Head of caudate nucleus (tissue), 42 donors: ENCODE measurements at places on chromosomes 2 and 18.
A peak's percentile ranks its signal among the peaks of the same experiment; 100 is the strongest.

GRCh38 chr2:152693033-152693432, 24.2 kb downstream of the PRPF40A start:
- no peak for DNase-seq

DNA sequence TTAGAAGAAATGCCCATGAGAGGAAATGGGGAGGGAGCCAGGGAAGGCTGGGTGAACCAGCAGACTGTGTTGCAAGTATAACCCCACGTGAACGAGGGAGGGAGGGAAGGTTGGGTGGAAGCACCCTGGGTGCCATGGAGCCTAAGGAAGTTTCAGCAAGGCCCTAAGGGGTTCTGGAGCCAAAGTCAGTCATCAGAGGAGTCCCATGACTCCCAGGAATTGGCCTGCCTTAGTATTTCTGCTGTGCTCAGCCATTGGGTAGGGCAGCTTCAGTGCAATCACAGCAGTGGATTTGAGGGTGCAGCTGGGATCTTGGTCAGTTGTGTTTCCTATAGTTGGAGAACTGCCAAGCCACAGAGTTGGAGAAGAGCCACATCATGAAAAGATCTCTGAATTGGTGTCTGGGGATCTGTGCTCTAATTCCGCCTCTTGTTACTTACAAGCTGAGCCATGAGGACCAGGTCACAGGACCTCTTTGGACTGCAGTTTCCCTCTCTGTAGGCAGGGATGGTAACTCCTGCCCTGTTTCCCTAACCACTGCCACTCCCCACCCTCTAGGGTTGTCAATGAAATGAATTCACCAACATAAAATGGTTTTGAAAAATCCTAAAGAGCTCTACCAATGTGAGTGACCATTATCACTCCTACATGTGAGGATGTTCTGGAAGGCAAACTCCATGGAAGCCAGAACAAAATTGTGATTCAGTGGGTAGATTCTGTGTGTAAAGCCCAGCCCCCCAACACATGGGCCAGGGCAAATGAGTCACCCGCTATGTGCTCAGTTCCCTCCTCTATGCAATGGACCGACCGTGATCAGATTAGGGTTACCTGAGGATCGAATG, 108.9 kb downstream of the CLIP4 start:
- peak; percentile 34 for DNase-seq

GRCh38 chr18:70380915-70381896, 92.4 kb downstream of the SOCS6 start:
- peak; percentile 92 for DNase-seq

- no peak for DNase-seq
Observed at GRCh38 chr2:168462543-168463045, 6.5 kb downstream of the CERS6 start.

GRCh38 chr2:188693111-188693510, 281.1 kb upstream of the COL3A1 start:
- DNase-seq: no peak

GRCh38 chr2:42046819-42047487, 868 bp upstream of the PKDCC start:
- no peak for DNase-seq

- no peak for DNase-seq
Observed at GRCh38 chr2:22998359-22998758, 386.6 kb upstream of the KLHL29 start.

DNA sequence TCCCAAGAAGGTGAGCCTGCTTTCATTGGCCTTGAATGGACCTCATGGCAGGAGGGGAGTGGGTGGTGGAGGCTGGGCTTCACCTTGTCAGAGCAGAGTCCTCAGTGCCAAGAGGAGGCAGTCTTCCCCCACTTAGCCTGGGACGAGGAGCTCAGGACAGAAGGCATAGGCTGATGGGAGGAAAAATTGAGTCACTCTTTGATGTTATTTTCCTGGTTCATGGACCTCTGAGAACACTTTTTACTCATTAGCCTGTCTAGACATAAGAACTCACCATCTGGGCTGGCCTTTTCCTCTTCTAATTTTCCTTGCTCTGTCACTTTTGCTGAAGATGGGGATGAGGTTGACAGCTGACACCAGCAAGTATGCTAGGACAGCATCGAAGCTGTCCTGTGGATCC, 225.7 kb upstream of the TNP1 start:
- no peak for DNase-seq

DNA sequence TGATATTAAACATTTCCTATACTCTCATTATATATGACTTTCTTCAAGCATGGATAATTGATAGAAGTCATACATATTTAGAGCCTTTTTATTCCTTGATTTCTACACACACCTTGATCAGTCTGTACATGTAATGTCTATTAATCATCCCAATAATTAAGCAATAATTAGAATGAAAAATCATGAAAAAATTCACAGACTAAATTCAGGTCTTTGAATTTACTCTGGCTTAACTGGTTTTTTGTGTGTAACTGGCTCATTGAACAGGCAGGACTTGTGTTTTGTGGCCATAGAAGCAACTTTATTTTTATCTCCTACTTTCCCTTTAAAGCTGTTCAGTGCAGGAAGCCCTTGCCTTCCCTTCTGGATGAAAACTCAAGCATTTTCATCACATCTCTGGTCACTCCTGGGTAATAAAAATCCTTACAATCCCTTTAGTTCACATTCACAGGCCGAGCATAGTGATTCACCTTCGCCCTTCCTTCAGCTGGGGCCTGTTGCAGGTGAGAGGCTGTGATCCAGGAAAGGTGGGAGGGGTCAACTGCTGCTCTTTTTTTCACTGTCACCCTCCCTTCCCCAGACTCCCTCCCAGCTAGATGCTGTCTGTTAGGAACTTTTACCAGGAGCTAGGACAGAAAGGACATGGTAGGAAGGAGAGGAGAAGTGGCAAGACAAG, 58.0 kb upstream of the ITSN2 start:
- no peak for DNase-seq

DNA sequence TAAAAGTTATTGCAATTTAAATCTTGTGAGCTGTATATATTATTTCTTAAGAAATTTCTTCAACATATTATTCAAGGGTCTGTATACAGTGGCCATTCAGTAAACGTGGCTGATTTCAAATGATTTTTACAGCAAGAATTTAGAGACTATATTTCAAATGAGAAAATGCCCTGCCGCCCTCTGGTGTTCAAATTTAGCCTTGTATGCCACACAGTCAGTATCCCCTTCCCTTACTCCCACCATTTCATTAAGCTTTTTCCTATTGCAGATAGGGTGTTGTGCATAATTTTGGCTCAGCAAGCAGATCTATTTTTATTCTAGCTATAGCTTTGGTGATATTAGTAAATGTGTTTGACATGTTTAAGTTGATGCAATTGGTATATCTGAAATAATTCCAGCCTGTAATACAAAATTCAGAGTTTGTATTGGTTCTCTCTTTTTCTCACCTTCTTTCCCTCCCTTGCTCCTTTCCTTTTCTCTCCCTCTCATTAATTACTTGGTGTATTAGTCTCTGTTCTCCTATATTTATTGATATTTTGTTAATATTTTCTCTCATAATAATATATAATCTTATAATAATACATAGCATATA, 22.8 kb upstream of the SCN7A start:
- peak; percentile 43 for DNase-seq

DNA sequence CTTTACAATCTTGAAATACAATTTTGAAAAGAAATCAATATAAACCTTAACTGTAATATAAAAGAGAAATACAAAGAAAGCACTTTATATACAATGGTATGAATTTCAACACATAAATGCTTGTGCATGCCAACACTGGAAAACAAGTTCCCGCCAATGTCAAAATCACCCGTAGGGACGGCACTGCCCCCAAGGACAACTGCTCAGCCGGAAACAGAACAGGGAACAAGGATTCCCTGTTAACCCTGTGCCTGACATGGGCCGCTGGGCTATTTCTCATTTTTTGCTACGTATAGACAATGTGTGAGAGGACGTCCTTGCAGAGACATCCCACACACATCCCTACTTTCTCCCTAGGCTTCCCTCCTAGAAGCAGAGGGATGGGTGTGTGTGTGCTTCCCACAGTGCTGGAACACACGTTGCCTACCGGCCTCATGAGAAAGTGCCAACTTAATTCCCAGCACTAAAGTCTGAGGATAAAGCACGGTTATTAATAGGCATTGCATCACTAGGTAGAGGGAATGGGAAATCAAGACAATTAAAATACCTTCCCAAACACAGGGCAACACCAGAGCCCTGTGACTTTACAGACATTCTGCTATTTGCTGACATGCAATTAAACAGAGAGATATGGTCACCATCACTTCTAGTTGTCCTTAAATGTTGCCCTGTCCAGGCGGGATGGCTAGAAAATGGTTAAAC, 14.4 kb downstream of the AFG3L2 start:
- DNase-seq: no peak

GRCh38 chr18:75350512-75350839, 77.0 kb downstream of the SMIM21 start:
- DNase-seq: no peak

- DNase-seq: no peak
Observed at GRCh38 chr18:59085797-59086196, 53.9 kb upstream of the SEC11C start.

- no peak for DNase-seq
Observed at GRCh38 chr18:55421308-55421614, 166.7 kb downstream of the TCF4 start.
